NK-92 treated with Interleukin-12 subunit alpha and Interleukin-12 subunit beta, amount 100 ng/mL, for 24 hours (cell line): ENCODE measurements at places on chromosomes 5 and 9.

DNA sequence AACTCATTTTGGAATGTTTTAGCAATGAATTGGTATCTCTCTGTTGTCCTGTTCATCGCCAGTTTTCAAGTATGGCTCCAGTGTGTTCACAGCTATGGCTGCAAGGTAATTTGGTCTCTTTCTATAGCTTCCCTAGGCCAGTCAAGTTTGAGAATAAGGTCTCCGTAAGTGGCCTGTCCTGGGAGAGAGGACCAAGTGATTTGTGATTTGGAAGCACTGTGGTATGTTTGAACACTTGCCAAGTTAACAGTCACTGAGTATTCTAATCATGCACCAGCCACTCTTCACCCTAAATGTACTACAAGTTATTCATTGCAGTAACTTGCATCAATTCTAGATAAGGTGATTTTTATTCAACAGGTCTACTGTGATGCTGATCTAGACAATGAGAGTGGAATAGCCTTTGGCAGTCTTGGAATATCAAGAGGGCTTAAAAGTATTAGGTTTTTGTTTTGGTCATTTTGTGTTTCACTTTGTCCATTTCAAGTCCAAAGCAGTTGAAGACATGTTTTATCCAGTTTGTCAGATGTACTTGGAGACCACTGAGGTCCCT, 41.1 kb downstream of the G3BP1 start:
- DNase-seq = no peak

DNA sequence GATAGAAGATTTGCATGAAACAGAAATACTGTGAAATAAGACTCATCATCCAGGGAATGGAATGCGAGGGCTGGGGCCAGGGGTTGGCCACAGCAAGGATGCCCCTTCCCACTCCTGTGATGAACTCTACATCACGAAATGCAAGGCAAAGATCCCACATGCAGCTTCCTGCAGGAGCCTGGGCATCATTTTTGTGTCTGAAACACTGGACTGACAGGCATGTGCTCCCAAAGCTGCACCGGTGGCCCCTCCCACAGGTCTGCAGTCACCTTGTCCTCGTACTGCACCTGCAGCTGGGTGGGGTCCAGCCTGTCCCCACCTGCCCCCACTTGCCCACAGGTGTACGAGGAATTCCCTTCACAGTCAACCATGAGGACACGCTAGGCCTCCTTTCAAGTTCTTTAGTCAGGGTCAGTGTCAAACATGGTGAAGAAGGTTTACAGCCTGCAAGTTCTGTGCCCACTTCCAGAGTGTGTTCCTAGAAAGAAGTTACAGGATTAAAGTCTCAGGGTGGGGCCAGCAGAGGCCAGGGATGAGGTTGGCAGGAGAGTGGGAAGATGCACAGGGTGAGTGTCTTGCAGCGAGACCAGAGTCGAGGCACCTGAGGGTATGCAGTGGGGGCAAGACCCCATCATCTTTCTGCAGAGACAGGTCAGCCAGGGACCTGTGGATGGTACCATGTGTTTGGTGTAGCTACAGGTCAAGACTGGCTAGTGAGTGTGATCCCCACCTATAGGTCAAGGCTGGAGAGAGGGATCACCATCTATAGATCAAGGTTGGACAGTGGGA, 155.0 kb upstream of the IRX2 start:
- DNase-seq = no peak

GRCh38 chr5:63963080-63963735, 963 bp upstream of the HTR1A start:
- DNase-seq = no peak

GRCh38 chr5:53782620-53783019, 222.2 kb downstream of the NDUFS4 start:
- DNase-seq = no peak

GRCh38 chr5:159779481-159779880, 136.8 kb upstream of the ADRA1B start:
- no peak for DNase-seq

DNA sequence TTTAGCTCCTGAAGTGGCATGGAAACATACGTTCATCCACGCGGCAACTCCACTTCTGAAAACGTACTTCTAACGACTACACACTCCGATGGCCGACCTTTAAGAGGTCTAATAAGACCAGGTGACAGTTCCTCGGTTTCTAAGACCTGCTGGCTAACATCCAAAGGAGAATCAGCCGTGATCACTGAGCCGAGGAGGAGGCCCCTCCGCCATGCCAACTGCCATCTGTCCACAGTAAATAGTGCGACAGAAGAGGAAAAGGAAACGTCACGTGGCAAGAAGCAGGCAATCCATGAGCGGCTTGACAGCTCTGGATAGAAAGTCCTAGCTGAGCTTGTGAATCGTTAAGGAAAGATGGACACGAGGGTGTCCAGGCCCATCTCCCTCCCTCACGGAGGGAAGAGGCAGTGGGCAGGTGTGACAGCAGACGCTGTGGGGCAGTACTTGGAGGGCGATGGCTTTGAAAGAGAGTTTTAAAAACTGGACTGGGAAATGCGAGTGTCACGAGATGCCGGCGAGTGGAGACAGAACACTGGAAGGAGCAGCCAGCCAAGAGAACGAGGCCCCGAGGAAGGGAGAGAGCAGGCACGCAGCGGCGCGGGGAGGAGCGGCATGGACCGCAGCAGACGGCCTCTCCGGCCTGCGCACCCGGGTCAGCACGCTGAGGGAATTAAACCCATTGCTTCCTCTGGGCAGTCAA, 66.7 kb upstream of the TBC1D9B start:
- DNase-seq = no peak

DNA sequence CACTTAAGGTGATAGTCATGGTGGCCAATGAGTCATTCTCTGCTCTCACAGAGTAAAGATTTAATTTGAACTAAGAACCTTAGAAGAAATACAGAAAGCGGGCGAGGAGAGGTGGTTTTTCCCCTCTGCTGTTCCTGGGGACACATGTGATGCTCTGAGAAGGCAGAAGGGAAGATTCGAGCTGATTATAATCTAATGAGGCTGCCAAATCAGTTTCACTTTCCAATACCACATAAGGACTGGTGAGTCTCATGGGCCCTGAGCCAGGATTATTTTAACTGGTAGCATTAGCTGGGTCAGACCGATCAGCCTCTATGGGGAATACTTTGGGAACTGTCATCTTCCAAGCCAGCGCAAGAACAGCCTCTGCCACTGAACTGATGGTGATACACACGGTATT, 116.5 kb downstream of the SLC1A3 start:
- DNase-seq = no peak

GRCh38 chr9:27625751-27626150, 52.5 kb upstream of the C9orf72 start:
- no peak for DNase-seq

- no peak for DNase-seq
Measured at GRCh38 chr9:16461851-16462250, 408.6 kb downstream of the BNC2 start.

- DNase-seq = no peak
Measured at GRCh38 chr5:116652196-116652729, 77.6 kb upstream of the SEMA6A start.

GRCh38 chr9:91865041-91865440, 85.0 kb downstream of the ROR2 start:
- no peak for DNase-seq

DNA sequence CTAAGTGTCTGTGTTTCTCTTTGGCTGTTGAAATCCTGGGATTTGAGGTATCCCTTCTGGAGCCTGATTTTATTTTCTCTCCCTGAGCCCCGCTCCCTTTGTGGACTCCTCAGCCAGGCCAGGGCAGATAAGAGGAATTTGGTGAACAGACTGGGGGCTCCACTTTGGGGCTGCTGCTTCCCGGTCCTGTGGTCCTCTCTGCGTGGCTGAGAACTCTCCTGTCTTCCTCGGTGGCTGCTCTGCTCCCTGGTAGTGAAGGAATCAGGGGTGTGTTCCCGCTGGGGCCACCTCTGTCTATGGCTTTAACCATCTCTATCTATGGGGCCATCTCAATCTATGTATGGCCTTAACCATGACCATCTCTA, 71.7 kb upstream of the SH3PXD2B start:
- DNase-seq = no peak

- DNase-seq = no peak
Measured at GRCh38 chr5:91183743-91184142, 199.4 kb downstream of the ARRDC3 start.

- no peak for DNase-seq
Measured at GRCh38 chr9:69877852-69878514, 57.4 kb downstream of the CFAP95 start.
